ENCODE measurements at places on chromosomes 1 and 21. TPM values are rescaled to one million over a fixed set of nuclear protein-coding genes. Genes with fewer than 3 reads are reported as not detected.

The LCE4A gene
- total RNA-seq: not detected

The SH2D2A gene
- not detected for total RNA-seq

The TOR1AIP2 gene
- total RNA-seq: 68.9 TPM

The HUNK gene
- 13.1 TPM for total RNA-seq

The C1orf105 gene
- not detected for total RNA-seq

The CLEC20A gene
- not detected for total RNA-seq

The NUAK2 gene
- total RNA-seq: 1.9 TPM

The FCRL2 gene
- not detected for total RNA-seq

The FABP3 gene
- 139 TPM for total RNA-seq

The RGS8 gene
- 10.3 TPM for total RNA-seq

The DIRAS3 gene
- total RNA-seq: 1.9 TPM

The OTUD3 gene
- total RNA-seq: 17.8 TPM

The RXRG gene
- 5.3 TPM for total RNA-seq

The COL16A1 gene
- total RNA-seq: 6.9 TPM

The FMOD gene
- not detected for total RNA-seq

The TNNT2 gene
- not detected for total RNA-seq

The C1orf185 gene
- total RNA-seq: not detected

The NR5A2 gene
- total RNA-seq: not detected

The PDC gene
- total RNA-seq: not detected

The ITLN2 gene
- total RNA-seq: not detected
